Calu3 (cell line): ENCODE measurements at places on chromosomes 11 and 22. TPM values are rescaled to one million over a fixed set of nuclear protein-coding genes. Genes with fewer than 3 reads are reported as not detected.

- H3K36me3 ChIP-seq: no peaks in the 10 kb centered on the region
- H3K27ac ChIP-seq: no peak overlapping the region
- no peak overlapping the region for H3K4me3 ChIP-seq
- no peaks in the 10 kb centered on the region for H3K27me3 ChIP-seq
- DNase-seq: no peak
Observed at GRCh38 chr11:44138286-44138685, 42.8 kb downstream of the EXT2 start.

DNA sequence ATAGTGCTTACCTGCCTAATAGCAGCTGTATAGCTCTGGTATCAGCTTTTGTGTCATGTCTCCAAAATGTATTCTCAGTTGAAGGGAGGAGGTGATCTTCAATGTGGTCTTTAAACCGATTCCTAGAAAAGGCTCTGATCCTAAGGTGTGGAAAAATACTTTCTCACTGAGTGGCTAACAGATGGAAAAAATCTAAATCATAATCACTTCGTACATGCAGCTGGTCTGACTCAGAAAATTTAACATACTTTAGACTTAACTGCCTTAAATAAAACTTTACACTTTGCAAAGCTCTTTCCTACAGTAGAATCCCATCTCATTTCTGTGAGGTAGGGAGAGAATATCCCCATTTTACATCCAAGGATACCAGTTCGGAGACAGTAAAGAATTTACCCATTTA is 38.0 kb downstream of the C2CD3 start:
- DNase-seq: no peak
- no peak overlapping the region for H3K27ac ChIP-seq
- no peaks in the 10 kb centered on the region for H3K27me3 ChIP-seq
- no peak overlapping the region for H3K4me3 ChIP-seq
- H3K36me3 ChIP-seq: no peaks in the 10 kb centered on the region
- peaks cover 14% of the 10 kb centered on the region for H3K4me1 ChIP-seq

DNA sequence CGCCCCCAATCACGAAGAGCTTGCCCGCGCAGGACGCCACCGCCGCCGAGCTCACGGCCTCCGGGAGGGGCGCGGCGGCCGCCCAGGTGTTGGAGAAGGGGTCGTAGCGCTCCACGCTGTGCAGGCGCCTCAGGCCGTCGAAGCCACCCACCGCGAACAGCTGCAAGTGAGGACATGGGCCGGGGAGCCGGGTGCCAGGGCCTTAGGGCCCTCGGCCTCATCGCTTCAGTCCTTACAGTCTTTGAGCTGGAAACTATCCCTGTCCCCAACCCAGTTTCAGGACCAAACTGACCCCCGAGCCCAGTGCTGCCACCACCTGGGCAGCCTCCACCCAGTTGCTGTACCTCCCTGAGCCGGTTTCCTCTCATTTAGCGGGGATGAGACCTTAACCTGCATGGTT is 7.6 kb downstream of the KLHL35 start:
- H3K4me3 ChIP-seq: no peak overlapping the region
- peaks cover 19% of the 10 kb centered on the region for H3K27me3 ChIP-seq
- peaks cover 25% of the 10 kb centered on the region for H3K4me1 ChIP-seq

- no peak overlapping the region for H3K27ac ChIP-seq
- DNase-seq: no peak
- H3K36me3 ChIP-seq: no peaks in the 10 kb centered on the region
- no peaks in the 10 kb centered on the region for H3K27me3 ChIP-seq
- peaks cover 16% of the 10 kb centered on the region for H3K4me1 ChIP-seq
Observed at GRCh38 chr11:126129727-126130671, 67.3 kb upstream of the CDON start.

GRCh38 chr11:72446929-72447769 is 12.8 kb upstream of the CLPB start:
- no peak overlapping the region for H3K4me3 ChIP-seq
- H3K27me3 ChIP-seq: peaks cover 36% of the 10 kb centered on the region
- no peak overlapping the region for H3K27ac ChIP-seq
- H3K36me3 ChIP-seq: no peaks in the 10 kb centered on the region

- H3K27ac ChIP-seq: no peak overlapping the region
- H3K27me3 ChIP-seq: peaks cover 74% of the 10 kb centered on the region
- H3K4me1 ChIP-seq: no peaks in the 10 kb centered on the region
- DNase-seq: no peak
- no peaks in the 10 kb centered on the region for H3K36me3 ChIP-seq
- no peak overlapping the region for H3K4me3 ChIP-seq
Observed at GRCh38 chr11:2250485-2250884, 19.9 kb downstream of the ASCL2 start.

DNA sequence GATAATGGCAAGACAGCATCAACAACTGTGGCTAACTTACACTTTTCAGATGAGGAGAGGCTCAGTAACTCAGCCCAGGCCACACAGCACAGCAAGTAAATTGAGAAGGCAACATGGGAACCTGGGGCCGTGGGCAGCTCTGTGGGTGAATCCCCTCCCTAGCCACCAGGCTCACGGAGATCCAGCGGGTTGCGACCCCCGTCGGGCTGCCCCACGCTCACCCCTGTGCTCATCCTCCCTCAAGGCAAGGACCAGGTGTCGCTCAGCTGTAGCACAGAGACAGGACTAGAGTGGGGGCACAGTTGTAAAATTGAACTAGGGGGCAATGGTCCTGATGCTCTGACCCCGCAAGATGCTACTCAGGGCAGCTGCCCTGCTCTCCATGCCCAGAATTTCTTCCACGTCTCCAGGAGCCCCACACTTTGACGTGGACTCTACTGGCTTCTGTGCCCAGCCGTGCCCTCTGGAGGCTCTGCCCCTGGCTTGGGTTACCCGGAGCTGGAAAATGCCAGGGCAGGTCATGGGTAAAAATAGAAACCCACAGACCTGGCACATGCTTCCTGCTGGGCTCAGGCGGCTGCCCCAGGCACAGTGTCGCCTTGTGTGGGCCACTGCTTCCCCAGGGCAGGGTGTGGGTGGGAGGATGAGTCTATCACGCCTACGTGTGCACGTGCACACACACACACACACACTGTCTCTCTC is 9.0 kb downstream of the TUBA8 start:
- H3K27me3 ChIP-seq: no peaks in the 10 kb centered on the region
- H3K36me3 ChIP-seq: no peaks in the 10 kb centered on the region
- H3K4me1 ChIP-seq: no peaks in the 10 kb centered on the region
- H3K4me3 ChIP-seq: no peak overlapping the region

GRCh38 chr22:39498368-39498767 is 3.7 kb upstream of the MIEF1 start:
- no peak overlapping the region for H3K27ac ChIP-seq
- H3K36me3 ChIP-seq: peaks cover 22% of the 10 kb centered on the region
- no peak for DNase-seq
- H3K27me3 ChIP-seq: no peaks in the 10 kb centered on the region
- H3K4me1 ChIP-seq: peaks cover 47% of the 10 kb centered on the region

GRCh38 chr11:114709960-114710359 is 31.6 kb downstream of the NXPE2 start:
- H3K4me3 ChIP-seq: no peak overlapping the region
- no peaks in the 10 kb centered on the region for H3K4me1 ChIP-seq
- no peaks in the 10 kb centered on the region for H3K36me3 ChIP-seq
- H3K27ac ChIP-seq: no peak overlapping the region
- no peaks in the 10 kb centered on the region for H3K27me3 ChIP-seq

FIBP gene
- 75.8 and 79.2 TPM in 2 replicates for total RNA-seq

TRIM48 gene
- total RNA-seq: not detected in 2 replicates

CNGA4 gene
- 0.32 TPM in 1 of 2 replicates, not detected in the other for total RNA-seq

ZNF195 gene
- total RNA-seq: 65.5 and 66.0 TPM in 2 replicates

MRGPRE gene
- not detected in 2 replicates for total RNA-seq

ZNF280B gene
- 4.0 and 4.6 TPM in 2 replicates for total RNA-seq

OR52E8 gene
- not detected in 2 replicates for total RNA-seq
